ENCODE measurements at places on chromosomes 7 and 10. TPM values are rescaled to one million over a fixed set of nuclear protein-coding genes. Genes with fewer than 3 reads are reported as not detected.

- DNase-seq: no peak
- H3K4me3 ChIP-seq: no peak overlapping the region
- no peak overlapping the region for H3K27ac ChIP-seq
- no peaks in the 10 kb centered on the region for H3K4me1 ChIP-seq
- H3K36me3 ChIP-seq: no peaks in the 10 kb centered on the region
Observed at GRCh38 chr10:61409157-61409556, 44.0 kb downstream of the TMEM26 start.

DNA sequence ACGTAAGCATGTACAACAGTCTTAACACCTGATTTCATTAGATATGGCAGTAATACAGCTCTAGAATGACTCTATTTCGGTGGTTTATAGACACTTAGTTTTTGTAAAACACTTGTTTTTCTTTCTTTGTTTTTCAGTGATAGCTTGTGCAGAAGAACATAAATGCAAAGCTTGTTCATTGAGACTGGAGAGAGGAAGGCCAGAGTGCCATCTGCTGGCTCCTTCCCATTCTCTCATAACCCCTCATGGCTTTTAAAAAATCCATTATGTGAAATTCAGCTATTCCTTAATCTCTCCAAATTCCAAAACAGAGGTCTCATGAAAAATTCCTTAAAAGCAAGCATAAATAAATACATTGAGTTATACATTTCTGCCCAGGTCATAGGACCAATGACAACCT is 76.3 kb downstream of the CACNB2 start:
- H3K27me3 ChIP-seq: no peaks in the 10 kb centered on the region
- DNase-seq: no peak
- no peaks in the 10 kb centered on the region for H3K36me3 ChIP-seq
- no peak overlapping the region for H3K4me3 ChIP-seq
- no peak overlapping the region for H3K27ac ChIP-seq

CADPS2 gene
- 4.3 TPM for total RNA-seq

- H3K36me3 ChIP-seq: peaks cover 7% of the 10 kb centered on the region
- H3K27me3 ChIP-seq: no peaks in the 10 kb centered on the region
- no peak overlapping the region for H3K27ac ChIP-seq
- no peak for DNase-seq
- H3K4me1 ChIP-seq: peaks cover 12% of the 10 kb centered on the region
Observed at GRCh38 chr10:59852670-59853069, 53.7 kb downstream of the CCDC6 start.

- H3K4me3 ChIP-seq: no peak overlapping the region
- H3K36me3 ChIP-seq: peaks cover 16% of the 10 kb centered on the region
- no peaks in the 10 kb centered on the region for H3K27me3 ChIP-seq
- no peak overlapping the region for H3K27ac ChIP-seq
Observed at GRCh38 chr10:24331457-24331856, 122.5 kb downstream of the KIAA1217 start.

DNA sequence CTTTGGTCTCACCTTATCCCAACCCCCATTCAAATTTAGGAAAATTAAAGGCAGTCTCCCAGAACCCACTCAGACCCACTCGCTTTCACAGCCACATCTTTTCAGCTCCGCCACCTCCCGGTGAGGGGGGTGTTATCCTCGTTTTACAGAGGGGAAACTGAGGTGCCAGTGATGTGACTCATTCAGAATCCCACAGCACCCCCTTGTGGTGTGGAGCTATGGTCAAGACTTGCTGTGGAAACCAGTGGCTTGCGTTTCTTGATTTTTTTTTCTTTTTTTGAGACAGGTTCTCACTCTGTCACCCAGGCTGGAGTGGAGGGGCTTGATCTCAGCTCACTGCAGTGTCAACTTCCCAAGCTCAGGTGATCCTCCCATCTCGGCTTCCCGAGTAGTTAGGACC is 27.6 kb downstream of the SLC35G1 start:
- H3K27ac ChIP-seq: no peak overlapping the region
- DNase-seq: no peak
- H3K36me3 ChIP-seq: peaks cover under 1% of the 10 kb centered on the region
- peaks cover 8% of the 10 kb centered on the region for H3K4me1 ChIP-seq

GRCh38 chr10:77004917-77005564 is 632.6 kb downstream of the KCNMA1 start:
- no peak overlapping the region for H3K27ac ChIP-seq
- DNase-seq: peak; percentile 14
- H3K4me1 ChIP-seq: peaks cover 1% of the 10 kb centered on the region
- peaks cover 13% of the 10 kb centered on the region for H3K27me3 ChIP-seq
- no peaks in the 10 kb centered on the region for H3K36me3 ChIP-seq
